Activated CD4-positive, alpha-beta T cell treated with anti-CD3 and anti-CD28 coated beads, Interleukin-2, amount 10 ng/mL, durations not matched to agents 24 days and 14 days (primary cell): ENCODE measurements at places on chromosomes 3 and 15. TPM values are rescaled to one million over a fixed set of nuclear protein-coding genes. Genes with fewer than 3 reads are reported as not detected.
A peak's percentile ranks its signal among the peaks of the same experiment; 100 is the strongest.

GOLGA8J gene
- total RNA-seq: not detected in 2 replicates

CHL1 gene
- total RNA-seq: not detected in 2 replicates

GOLGA8R gene
- total RNA-seq: 1.3 and 1.5 TPM in 2 replicates

DNA sequence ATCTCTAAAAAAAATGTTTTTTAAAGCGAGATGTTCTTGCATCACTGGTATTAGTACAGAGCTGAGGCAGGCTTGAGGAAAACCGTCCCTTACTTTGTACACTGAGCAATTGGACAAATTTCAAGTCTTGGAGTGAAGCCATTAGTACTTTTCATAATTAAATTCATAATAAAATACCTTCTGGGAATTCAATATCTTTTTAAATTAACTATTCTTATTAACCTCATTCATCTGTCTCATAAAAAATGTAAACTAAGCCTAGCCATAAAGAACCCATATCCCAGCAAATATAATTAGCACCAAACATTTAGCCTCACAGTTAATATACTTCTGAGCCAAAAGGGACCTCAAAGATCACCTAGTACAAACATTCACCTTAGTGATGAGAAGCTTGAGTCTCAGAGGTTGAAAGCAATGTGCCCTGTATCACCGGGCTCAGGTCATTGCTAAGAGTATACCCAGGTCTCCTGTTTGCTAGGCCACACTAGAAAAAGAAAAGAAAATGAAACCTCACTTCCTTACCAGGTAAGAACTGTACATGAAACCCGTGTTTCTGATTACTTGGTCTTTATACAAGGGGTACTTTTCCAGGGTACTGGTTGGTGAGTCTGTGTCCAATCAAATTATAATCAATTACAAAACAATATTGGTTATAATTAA, 192.5 kb downstream of the ADAMTS9 start:
- no peaks in the 10 kb centered on the region for H3K36me3 ChIP-seq
- H3K4me1 ChIP-seq: no peaks in the 10 kb centered on the region
- H3K27ac ChIP-seq: no peak overlapping the region
- H3K4me3 ChIP-seq: no peak overlapping the region
- DNase-seq: no peak
- H3K27me3 ChIP-seq: peaks cover 34% of the 10 kb centered on the region

DNA sequence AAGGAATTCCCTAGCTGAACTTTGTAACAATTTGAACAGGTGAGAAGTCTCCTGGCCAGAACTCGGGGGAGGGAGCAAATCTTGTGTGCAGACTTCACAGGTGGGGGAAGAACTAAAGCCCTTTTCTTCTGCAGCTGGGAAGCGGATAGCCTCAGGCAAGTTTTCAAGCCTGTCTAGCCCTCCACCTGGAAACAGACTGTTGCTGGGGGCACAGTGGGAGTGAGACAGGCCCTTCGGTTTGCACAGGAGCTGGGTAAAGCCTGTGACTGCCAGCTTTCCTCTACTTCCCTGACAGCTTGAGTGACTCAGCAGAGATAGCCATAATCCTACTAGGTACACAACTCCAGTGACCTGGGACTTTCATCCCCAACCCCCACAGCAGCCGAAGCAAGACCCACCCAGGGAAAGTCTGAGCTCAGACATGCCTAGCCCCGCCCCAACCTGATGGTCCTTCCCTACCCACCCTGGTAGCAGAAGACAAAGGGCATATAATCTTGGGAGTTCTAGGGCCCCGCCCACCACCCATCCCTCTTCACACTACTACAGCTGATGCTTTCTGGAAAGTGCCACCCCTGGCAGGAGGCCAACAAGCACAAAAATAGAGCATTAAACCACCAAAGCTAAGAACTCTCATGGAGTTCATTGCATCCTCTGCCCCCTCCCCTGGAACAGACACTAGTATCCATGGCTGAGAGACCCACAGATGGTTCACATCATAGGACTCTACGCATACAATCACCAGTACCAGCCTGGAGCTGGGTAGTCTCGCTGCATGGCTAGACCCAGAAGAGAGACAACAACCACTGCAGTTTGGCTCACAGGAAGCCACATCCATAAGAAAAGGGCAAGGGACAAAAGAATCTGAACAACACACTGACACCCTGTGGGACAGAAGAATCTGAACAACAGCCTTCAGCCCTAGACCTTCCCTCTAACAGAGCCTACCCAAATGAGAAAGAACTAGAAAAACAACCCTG, 479.0 kb downstream of the RAP2B start:
- H3K4me3 ChIP-seq: peak overlapping the region; percentile 24
- H3K4me1 ChIP-seq: peaks cover 41% of the 10 kb centered on the region
- no peak for DNase-seq
- no peaks in the 10 kb centered on the region for H3K27me3 ChIP-seq
- H3K36me3 ChIP-seq: peaks cover 14% of the 10 kb centered on the region
- H3K27ac ChIP-seq: peak overlapping the region; percentile 10

GRCh38 chr15:83200162-83200561, 7.5 kb downstream of the HDGFL3 start:
- peaks cover 36% of the 10 kb centered on the region for H3K4me1 ChIP-seq
- H3K36me3 ChIP-seq: peaks cover 5% of the 10 kb centered on the region
- H3K27me3 ChIP-seq: peaks cover 30% of the 10 kb centered on the region
- peak overlapping the region; percentile 60 for H3K4me3 ChIP-seq
- H3K27ac ChIP-seq: peak overlapping the region; percentile 93

DNA sequence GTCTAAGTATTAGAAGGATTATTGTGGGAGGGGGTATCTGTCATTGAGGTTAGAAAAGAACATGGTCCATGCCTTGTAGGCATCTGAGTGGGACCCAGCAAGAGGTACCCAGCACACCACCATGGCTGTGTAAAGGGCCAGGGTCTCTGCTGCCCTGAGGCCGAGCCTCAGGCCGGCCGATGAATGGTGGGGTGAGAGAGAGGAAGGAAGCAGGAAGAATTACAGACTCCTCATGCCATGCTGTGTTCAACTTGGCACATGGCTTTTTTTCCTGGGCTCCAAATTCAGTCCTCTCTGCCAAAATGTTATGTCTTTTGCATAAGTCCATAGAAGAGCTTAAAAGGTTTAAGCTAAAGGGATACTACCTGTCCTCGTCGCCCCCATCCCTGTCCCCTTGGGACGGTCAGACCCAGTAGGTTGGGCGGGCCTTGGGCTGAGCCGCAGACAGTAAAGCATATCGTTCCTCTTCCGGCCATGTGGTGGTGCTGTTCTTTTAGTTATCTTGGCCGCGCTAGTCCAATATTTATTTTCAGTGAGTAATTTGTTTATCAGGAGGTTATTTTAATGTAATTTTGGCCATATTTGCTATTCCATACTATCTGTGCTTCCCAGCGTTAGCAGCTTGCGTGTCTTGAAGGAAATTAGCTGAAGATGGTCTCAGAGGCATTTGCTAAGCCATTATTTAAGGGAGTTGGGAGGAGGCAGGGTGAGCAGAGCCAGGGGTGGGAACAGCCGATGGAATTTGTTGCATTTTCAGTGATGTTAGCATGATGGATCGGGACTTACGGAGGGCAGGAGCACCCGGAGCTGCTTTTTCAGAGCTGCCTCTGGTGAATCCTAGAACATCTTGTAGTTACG, 152.4 kb downstream of the AGBL1 start:
- no peak overlapping the region for H3K4me3 ChIP-seq
- peak; percentile 71 for DNase-seq
- H3K4me1 ChIP-seq: peaks cover 4% of the 10 kb centered on the region
- H3K36me3 ChIP-seq: no peaks in the 10 kb centered on the region

- H3K4me1 ChIP-seq: no peaks in the 10 kb centered on the region
- no peaks in the 10 kb centered on the region for H3K36me3 ChIP-seq
- no peaks in the 10 kb centered on the region for H3K27me3 ChIP-seq
- DNase-seq: no peak
Measured at GRCh38 chr3:62024882-62025281, 348.5 kb downstream of the FEZF2 start.
